ENCODE measurements at places on chromosomes 2 and 18.
A peak's percentile ranks its signal among the peaks of the same experiment; 100 is the strongest.

DNA sequence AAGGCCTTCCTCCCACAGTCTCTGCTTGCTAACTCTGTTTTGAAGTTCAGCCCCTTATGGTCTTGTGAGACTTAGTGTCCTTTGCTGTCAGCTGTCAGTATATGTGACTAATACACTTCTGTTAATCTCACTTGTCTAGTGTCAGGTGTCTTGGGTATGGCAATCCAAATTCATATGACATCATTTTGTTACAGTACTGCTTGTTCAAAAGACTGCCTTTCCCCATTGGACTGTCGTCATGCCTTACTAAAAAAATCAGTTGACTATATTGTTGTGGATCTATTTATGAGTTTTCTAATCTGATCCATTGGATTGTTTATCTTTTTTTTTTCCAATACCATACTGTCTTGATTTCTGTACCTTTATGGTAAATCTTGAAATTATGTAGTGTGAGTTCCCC lies 611.4 kb upstream of the HS6ST1 start:
- DNase-seq: no peak

GRCh38 chr2:232447638-232448303 lies 8.2 kb upstream of the ALPI start:
- DNase-seq: no peak

DNA sequence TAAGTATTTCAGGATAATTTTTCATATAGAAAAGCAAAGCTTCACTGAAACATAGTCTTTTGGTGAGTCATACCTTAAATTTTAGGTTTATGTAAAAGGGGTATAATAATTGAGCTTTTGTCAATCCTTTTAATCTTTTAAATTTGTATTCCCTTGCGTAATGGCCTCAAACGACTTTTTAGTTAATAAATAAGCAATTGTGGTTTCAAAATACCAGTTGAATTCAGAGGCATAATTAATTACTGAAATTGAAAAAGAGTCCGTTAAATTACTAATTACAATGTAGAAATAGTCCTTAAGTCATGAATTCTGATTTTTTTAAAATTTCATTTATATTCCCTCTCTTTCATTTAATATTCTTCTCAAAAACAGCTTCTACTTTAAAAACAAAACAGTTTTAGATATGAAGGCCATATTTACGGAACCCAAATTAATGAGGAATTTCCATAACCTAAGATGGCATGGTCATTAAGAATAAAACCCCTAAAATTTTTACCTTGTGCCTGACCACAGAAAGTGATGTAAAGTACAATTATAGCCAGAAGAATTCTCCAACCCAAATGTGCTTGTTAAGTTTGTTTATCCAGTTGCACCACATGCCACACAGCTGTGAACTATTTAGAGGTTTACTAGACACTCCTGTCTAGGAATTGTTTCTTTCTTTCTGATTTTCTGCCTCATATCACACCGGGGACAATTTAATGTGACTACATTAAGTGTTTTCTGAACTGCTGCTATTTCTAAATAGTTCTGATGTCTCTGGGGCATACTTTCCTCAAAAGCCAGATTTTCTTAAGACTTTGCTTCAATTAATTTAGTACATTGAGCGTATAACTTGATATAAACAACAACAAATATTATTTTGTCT lies 60.7 kb upstream of the ITGA4 start:
- no peak for DNase-seq

GRCh38 chr2:190277234-190278112 lies 42.2 kb downstream of the HIBCH start:
- no peak for DNase-seq

- no peak for DNase-seq
Measured at GRCh38 chr2:165390875-165391274, 78.6 kb upstream of the CSRNP3 start.

GRCh38 chr18:55983433-55983832 lies 395.4 kb upstream of the TCF4 start:
- no peak for DNase-seq

DNA sequence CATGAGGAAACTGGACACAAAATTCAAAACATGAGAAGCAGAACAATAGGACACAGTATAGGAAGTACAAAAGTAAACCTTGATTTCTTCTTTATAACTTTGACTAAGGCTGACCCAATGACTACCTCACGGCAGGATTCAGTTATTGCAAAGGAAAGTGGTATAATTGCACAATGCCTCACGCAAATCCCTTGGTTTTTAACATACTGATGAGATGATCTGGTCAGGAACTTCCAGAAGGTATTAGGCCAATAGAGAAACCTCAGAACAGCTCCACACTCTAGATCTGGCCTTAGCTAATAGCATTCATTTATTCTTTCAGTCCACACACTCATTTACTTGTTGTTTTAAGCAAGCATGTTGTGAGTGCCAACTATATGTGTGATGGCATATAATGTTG lies 1526.9 kb upstream of the ACVR2A start:
- DNase-seq: no peak

- DNase-seq: no peak
Measured at GRCh38 chr18:36440614-36441013, 143.1 kb downstream of the FHOD3 start.

GRCh38 chr2:160870729-160871465 lies 289.3 kb upstream of the TANK start:
- no peak for DNase-seq

GRCh38 chr18:71583252-71583651 lies 960.9 kb downstream of the CBLN2 start:
- DNase-seq: no peak

- DNase-seq: peak; percentile 61
Measured at GRCh38 chr2:85754313-85755095, 713 bp downstream of the ATOH8 start.

- DNase-seq: no peak
Measured at GRCh38 chr2:120764492-120764891, 28.8 kb downstream of the GLI2 start.

DNA sequence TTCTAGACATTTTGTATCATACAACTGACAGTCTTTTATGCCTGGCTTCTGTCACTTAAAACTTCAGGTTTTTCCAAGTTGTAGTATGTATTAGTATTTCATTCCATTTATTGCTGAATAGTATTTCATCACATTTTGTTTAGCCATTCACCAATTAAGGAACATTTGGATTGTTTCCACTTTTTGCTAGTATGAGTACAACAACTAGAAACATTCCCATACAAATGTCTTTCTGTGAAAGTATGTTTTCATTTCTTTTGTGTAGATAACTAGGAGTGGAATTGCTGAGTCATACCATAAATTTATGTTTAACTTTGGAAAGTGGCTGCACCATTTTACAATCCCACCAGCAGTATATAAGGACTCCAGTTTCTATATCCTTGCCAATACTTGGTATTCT lies 135.9 kb downstream of the ATAD2B start:
- no peak for DNase-seq

DNA sequence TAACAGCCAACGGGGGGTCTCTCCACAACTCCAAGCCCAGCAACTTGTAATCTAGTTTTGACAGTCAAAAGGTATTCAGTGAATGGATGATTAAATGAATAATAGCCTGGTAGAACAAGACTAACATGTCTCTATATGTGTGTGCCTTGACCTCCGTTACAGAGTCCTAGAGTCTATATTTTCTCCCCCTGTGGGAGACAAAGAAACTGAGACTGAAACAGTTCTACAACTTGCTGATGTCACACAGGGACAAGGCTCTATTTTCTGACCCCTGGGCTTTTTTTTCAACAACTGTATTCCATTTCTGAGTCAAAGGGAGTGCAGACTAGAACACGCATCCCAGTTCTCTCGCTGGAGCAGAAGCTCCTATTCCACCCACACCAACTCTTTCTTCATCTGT lies 223.6 kb upstream of the AGAP1 start:
- DNase-seq: no peak

GRCh38 chr2:143157001-143157400 lies 27.8 kb downstream of the ARHGAP15 start:
- no peak for DNase-seq

DNA sequence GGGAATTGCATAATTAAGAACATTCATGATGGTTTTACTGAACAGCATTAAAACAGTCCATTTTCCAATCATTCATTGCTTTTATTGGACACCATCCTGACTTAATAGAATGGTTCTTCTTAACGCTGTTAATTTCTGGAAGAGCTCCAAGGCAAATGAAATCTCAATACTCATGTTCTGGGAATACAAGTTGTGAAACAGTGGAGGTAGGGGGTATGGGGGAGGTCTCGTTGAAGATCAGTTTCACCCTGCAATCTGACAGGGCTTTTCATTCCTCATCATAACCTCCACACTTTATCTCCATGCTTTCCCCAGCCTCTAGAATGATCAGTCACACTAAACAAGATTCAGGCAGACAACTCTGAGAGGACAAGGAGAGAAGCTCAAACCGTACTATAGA lies 113.6 kb downstream of the ETAA1 start:
- no peak for DNase-seq

GRCh38 chr2:52340171-52340570 lies 1308.2 kb upstream of the NRXN1 start:
- no peak for DNase-seq

- no peak for DNase-seq
Measured at GRCh38 chr2:27776097-27776496, 4.6 kb downstream of the MRPL33 start.

- peak; percentile 6 for DNase-seq
Measured at GRCh38 chr2:89763581-89764485, 1072.4 kb downstream of the RPIA start.

GRCh38 chr2:232230560-232230959 lies 148.0 kb upstream of the ALPP start:
- DNase-seq: no peak

DNA sequence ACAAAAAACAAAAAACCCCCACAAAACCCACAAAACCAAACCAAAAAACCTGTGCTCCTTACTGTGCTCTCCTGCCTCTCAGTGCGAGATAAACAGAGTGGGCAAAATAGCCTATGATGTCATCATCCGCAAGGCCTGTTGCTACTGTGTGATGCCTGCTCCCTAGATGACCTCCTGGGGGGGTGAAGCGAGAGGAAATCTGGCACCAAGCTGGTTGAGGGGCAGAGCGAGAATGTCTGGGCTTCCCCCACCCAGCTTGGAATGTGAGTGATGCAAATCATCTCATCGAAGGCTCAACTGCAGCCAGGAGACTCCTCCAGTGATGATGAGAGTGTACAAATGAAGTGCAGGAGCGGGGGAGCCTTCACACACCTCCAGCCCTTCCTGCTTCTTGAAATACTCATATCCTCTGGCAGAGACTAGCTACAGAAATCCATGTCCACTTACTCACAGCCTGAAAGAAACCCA lies 57.7 kb upstream of the MAP4K3 start:
- DNase-seq: peak; percentile 38

DNA sequence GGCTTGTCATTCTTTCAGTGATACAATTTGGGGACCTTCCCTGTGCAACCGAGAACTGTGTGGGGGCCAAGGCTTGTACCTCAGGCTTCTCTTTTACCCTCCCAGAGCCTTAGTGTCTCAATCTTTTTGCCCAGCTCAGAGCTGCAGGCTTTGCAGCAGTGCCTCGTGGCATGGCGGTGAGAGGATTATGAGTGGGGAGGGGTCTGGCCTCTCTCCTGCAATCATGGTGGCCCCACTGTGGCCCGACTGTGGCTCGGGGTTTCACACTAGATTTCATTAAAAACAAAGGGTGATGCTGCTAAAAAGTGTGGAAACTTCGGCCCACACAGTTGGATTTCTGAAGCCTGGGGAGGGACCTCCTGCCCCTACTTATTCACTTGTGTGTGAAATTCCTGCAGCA lies 75.5 kb downstream of the CAPN13 start:
- DNase-seq: no peak
